AG20443 (cell line): ENCODE measurements at places on chromosomes 1 and 21.

- DNase-seq, result no peak
These were observed 4.9 kb upstream of the OTUD3 start for GRCh38 chr1:19877181-19877750.

DNA sequence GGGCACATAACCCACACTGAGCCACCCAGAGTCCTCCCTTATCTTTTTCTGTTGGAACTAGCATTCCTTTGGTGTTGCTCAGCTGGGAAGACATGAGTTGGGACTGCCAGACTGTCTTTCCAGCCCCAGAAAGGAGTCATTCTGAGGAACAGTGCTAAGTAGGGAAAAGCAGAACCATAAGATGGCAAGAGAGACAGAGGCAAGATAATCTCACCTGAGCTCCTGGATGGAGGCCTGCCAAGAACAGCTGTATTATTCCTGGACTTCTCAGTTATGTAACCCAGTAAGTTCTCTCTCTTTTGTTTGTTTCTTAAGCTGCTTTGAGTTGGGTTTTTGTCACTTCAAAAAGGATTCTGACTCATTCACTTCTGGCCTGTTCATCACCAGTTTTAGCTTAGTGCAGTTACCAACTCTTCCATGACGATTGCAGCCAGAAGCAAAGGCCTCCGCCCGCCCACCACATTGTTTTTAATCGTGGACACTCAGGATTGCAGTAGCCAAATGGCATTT is 134.4 kb downstream of the OMA1 start:
- DNase-seq, result peak; percentile 71

GRCh38 chr1:68973459-68974244 is 476.8 kb upstream of the DEPDC1 start:
- peak; percentile 21 for DNase-seq

- no peak for DNase-seq
These were observed 82.8 kb downstream of the PHTF1 start for GRCh38 chr1:113676524-113676923.

- no peak for DNase-seq
These were observed 35.0 kb downstream of the ZYG11A start for GRCh38 chr1:52877554-52877953.

GRCh38 chr21:25501996-25502665 is 105.2 kb downstream of the MRPL39 start:
- DNase-seq, result no peak

DNA sequence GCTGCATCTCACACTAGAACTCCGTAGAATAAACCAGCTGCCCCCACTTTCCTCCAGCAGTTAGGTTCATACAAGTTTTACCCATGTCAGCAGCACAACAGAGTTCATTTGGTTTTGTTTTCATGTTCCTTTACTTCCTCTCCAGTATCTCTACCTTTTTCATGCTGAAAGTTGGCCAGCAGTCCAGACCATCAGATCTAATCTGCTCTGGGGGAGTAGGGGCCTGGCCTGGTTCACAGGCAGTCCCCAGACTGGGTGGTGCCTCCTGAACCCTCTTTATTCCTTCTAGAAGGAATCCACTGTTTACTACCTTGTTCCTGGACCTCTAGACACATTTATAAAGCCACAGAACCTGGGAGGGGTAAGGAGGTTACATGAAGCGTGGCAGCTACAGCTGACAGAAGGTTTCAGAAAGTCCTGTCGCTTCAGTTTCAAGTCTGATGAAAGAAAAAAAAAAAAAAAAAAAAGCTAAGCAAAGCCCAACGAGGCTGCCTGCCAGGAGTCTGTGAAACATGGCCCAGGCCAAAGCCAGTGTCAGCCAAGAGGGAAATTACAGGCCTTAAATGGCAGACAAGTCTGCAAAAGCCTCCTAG is 184.6 kb upstream of the JUN start:
- peak; percentile 69 for DNase-seq
